ENCODE measurements at places on chromosomes 11 and 22.

DNA sequence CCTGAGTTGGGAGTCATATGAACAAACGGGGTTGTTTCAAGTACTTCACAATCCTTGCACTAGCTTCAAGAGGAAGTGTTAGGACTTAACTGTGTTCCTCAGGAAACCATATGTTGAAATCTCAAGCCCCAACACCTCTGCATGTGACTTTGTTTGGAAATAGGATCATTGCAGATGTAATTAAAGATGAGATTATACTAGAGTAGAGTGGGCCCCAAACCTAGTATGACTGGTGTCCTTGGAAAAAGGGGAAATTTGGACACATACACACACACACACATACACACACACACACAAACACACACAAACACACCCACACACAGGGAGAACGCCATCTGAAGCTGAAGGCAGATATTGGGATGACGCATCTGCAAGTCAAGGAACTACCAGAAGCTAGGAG, 6.4 kb upstream of the CEP295 start:
- no peak for DNase-seq

GRCh38 chr22:49869086-49869830, 15.6 kb downstream of the ZBED4 start:
- no peak for DNase-seq

GRCh38 chr22:50218996-50219727, 18.4 kb downstream of the SELENOO start:
- DNase-seq, result peak; percentile 47

DNA sequence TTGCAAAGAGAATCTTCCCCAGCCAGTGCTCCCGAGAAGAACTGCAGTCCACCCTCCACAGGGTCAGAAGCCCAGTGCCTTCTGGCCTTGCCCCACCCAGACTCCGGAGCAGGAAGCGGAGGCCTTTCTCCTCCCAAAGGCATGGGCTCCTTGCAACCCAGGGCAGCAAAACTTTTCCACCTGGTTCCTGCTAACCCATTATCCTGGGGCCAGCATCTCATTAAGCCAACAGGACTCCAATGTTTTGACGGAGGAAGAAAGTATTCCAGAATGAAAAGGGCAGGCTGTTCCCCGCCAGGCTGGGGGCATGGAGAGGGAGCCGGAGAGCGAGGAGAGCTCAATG, 88.1 kb downstream of the RTL6 start:
- no peak for DNase-seq

GRCh38 chr22:29821291-29822016, 16.6 kb downstream of the ASCC2 start:
- DNase-seq, result peak; percentile 99
